ENCODE measurements at places on chromosomes 5 and 9.

GRCh38 chr5:76682387-76682786 lies 33.5 kb upstream of the F2R start:
- no peak for DNase-seq

DNA sequence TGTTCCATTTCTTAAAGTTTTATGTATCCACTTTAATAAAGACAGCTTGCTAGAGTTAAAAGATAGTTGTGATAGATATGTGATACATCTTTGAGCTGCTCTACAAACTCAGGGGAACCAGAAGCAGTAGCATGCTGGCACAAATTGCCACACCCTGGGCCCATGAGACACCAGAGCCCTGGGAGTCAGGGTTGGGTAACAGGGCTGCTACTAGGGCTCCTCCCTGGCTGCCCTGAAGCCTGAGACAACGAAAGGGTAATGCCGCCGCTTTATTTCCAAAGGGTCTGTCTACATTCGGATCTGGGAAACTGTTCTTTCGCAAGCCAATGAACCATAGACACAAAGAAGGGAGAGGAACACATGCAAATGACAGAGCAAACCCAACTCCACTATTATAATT lies 29.2 kb downstream of the PTPN3 start:
- no peak for DNase-seq

DNA sequence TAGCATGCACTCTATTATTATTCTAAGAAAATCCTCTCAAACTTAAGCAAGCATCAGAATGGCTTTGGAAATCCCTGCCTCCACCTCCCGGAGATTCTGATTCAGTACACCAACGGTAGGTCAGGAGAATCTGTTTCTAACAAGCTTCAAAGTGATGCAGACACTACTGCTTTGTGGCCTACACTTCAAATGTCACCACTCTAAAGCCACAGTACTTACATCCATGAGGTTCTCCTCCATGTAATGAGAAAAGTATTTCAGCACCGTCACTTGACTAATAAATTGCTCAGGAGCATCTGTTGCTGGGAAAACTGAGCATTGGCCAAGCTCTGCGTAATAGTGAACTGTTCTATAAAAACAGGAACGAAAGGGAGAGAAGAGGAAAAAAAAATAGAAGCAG lies 4.8 kb downstream of the PLK2 start:
- no peak for DNase-seq

GRCh38 chr9:131094622-131095021 lies 1.7 kb upstream of the AIF1L start:
- DNase-seq = no peak

DNA sequence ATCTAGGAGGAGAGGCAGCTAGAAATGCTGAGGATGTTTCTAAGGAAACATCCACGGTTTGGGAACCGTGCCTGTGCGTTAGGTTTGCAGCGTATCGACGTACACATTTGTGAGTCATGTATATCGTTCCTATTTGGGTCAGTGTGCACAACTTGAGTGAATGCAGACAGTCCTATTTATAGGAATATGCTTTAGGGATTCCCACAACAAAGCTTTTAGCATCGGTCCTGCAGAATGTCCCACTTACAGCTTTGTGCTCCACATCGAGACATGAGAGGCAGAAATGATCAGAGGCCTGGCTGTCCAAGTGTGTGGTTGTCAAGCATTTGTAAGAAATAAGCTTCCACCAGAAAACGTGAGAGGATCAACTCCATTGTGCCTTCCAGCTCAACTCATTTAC lies 1282.7 kb upstream of the WWC1 start:
- no peak for DNase-seq

GRCh38 chr5:119063579-119064379 lies 7.1 kb upstream of the DMXL1 start:
- DNase-seq = no peak

GRCh38 chr5:16321284-16321683 lies 141.7 kb upstream of the MARCHF11 start:
- no peak for DNase-seq

DNA sequence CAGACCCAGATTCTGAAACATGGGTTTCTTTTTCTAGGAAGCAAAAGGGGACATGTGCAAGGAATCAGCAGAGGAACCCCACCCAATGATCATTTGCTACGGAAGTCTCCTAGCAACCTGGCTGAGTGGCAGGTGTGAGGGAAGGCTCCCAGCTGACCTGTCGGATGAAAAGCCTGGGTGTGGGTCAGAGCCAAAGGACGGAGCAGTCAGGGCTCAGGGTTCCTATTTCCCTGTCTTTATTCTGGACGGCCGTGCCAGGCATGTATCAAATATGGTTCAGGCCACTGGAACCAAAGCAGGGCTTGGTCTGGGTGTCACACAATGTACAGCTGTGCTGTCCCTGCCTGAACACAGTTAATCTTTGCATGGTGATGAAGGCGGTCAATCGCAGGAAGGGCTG lies 20.1 kb downstream of the STK10 start:
- DNase-seq = no peak

GRCh38 chr5:87413343-87413645 lies 564 bp upstream of the CCNH start:
- no peak for DNase-seq

DNA sequence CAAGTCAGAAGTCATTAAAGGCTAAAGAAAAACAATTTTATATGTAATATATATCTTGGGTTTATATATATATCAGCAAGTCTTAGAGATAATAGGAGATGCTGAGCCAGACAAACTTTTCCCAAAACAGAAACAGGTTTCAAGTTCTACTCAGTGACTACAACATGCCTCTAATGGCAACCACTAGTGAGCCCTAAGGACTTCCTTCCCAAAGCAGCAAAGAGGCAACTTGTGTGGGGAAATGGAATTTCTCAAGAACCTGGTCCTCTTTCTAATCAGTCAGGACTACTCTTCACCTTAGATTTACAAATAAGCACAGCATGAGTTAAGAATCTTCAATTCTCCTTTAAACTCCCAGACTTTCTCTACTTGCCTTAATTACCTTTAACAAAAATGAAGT lies 17.6 kb downstream of the RNF38 start:
- DNase-seq = no peak

- peak; percentile 69 for DNase-seq
These were observed 66.0 kb upstream of the KLF9 start for GRCh38 chr9:70480405-70480980.

DNA sequence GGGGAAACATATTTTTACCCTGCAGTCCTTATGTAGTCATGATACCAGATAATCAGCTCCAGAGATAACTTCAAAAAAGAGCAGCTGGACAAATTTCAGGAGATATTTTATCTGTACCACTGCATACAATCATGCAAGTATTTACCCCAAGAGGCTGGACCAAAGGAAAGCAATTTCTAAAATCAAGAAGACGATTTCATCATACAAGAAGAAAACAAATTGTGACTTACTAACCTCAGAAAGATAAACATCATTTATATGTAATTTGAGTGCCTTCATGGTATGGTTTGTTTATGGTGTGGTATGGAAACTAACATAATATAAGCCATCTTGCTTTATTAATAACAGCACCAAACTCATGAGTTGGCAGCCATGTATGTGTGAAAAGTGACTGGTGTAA lies 603.6 kb downstream of the PSAT1 start:
- no peak for DNase-seq
